ENCODE measurements at places on chromosomes 6 and 20.

GRCh38 chr6:163146036-163146435 lies 268.5 kb upstream of the QKI start:
- no peak for DNase-seq

- no peak for DNase-seq
Measured at GRCh38 chr20:47785311-47785853, at the start of gene SULF2. Gene SULF2 (minus strand): TSS chr20:47785481. CDS start chr20:47757363, 28,118 bp downstream.

DNA sequence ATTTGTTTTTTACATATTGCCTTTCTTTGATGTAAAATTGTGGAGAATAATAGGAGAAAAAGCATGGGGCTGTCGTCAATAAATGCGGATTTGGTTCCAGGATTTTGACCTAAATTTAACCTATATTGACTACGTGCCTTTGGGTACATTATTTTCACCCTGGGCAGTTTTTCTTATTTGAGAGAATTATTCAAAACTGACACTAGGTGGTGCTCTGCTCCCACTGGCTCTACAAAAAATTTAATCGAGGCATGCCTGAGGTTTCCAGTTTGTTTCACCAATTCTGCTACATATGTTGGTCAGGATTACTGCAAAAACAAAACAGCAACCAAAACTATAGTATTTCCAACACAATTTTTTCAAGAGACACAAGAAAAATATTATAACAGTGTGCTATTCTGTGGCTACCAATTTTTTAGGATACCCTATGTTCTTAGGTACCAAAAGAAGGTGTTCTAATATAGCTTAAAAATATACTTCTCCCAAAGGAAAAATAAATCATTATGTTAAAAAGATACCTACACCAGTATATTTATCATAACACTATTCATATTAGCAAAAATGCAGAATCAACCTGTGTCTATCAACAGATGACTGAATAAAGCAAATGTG lies 48.6 kb upstream of the FABP7 start:
- DNase-seq: peak; percentile 38

- no peak for DNase-seq
Measured at GRCh38 chr6:38784506-38785235, 69.6 kb downstream of the DNAH8 start.

- DNase-seq: no peak
Measured at GRCh38 chr6:13074415-13075140, 253.8 kb downstream of the TBC1D7 start.

GRCh38 chr20:49511788-49512525 lies 29.5 kb upstream of the KCNB1 start:
- DNase-seq: no peak

DNA sequence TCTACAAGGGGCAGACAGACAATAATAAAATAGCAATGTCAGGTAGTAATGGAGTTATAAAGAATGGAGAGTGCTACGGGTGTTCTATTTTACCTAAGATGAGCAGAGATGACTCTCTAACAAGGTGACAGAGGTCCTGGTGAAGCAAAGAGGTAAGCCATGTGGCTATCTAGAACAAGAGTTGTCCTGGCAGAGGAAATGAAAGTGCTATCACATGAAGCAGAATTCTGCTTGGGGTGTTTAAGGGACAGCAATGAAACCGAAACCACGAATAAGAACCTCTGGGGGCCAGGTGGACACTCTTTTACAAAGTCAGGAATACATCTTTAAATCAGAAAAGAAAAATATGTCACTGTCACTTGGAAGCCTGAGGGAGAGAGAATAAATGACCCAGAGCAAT lies 37.9 kb upstream of the IRAK1BP1 start:
- DNase-seq: no peak

GRCh38 chr6:1039746-1040145 lies 272.2 kb upstream of the FOXQ1 start:
- no peak for DNase-seq

DNA sequence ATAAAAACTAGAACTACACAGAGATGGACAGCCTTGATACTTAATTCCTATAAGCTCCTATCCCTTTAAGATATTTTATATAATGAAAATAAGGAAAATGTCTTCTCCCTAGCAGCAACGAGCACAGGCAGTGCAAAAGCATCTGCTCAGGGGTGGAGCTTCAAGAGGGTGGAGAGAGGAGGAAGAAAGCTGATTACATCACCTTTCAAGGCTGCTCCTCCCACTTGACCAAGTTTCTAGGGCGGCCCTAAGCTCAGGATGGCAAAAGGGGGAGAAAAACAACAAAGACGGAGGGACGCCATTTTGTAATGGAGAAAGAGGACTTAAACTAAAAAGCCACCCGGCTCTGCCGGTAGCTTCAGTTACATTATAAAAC lies 2.2 kb downstream of the PPP1R10 start:
- peak; percentile 74 for DNase-seq

DNA sequence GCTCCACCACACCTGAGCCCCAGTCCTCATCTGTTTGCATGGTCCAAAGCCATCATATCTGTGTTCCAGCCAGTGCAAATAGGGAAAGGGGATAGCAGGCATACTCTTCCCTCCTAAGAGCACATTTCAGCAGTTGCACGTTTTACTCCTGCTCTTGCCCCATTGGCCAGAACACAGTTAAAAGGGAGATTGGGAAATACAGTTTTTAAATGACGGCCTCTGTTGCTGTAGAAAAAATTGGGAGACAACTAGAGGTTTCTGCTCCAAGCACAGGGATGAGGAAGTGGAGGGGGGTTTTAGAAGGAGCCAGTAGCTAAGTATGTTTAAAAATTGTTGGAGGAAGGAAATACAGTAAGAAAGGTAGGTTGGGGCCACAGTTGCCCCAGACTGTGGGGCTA lies 14.6 kb upstream of the STK35 start:
- DNase-seq: no peak

DNA sequence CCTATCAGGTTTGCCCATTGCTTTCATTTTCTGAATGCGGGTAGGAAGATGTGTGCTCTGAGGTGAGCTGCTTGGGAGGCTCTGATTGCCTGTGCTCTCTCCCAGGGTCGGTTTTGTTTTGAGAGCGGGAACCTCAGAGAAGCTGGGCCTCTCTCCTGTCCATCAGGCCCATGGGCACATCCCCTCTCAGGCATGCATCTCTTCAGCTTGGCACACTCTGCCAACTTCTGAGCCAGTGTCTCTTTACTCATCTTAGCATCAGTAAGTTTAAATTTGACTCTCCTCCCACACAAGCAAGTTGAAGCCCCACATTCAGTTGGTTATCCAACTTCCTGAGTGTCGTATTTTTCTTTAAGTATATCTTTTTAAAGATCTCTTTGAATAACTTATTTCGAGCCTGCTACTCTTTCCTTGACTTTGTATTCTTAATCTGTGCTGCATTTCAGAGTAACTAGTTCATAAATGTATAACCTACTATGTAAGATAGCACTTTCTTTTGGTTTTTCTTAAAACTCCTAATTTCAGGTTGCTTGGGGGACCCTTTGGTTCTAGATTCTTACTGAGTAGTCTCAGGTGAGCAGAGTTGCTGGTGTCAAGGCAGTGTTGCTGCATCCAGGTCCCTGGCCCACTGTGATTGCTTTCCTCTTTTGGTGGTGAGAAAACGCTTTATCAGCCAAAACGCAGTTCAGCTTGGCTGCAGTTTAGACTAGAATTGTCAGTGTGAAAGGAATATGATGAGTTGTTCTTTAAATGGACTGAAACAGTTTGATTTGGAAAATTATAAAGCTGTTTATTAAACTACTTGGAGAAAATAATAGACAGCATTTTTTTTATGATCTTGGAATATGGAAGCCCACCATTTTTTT lies 54.8 kb downstream of the SNX9 start:
- no peak for DNase-seq

- no peak for DNase-seq
Measured at GRCh38 chr6:73182021-73182607, 43.2 kb downstream of the KHDC1L start.

DNA sequence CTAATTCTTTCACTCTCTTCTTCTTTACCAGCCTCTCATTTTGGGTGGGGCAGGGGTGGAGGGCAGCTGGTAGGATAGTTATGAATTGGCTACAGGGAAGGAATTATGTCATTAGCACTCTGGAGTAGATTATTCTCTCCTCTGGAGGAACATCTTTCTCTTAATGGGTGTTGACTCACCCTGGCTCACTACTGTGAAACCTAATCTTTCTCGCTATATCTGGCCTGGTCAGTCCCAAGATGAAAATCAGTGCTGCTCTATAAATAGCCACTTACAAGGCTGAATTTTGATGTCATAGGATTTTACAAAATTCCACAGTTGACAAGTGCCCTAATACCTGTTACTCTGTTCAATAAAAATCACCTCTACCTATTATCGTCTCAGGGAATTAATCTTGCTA lies 151.3 kb downstream of the COL9A1 start:
- DNase-seq: no peak

- DNase-seq: peak; percentile 87
Measured at GRCh38 chr20:17533396-17533795, 2.2 kb upstream of the BFSP1 start.

DNA sequence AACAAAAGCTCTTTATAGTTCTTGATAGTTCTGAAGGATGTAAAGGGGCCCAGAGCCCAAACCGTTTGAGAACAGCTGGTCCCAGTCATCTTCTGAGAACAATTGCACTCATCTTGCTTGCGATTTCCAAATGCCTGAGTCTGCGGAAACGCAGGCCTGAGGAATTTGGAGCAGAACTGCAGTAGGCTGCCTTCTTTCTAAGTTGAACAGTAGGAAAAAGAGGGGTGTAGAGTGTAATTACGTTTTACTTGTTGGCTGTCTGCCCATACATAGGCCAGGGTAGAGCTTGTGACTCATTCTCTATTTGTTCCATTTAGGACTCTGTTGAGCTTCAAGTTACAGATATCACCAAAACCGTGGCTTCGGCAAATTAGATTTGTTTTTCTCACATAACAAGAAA lies 42.0 kb upstream of the KIF16B start:
- no peak for DNase-seq

- no peak for DNase-seq
Measured at GRCh38 chr6:53359843-53360092, 11.0 kb upstream of the ELOVL5 start.

DNA sequence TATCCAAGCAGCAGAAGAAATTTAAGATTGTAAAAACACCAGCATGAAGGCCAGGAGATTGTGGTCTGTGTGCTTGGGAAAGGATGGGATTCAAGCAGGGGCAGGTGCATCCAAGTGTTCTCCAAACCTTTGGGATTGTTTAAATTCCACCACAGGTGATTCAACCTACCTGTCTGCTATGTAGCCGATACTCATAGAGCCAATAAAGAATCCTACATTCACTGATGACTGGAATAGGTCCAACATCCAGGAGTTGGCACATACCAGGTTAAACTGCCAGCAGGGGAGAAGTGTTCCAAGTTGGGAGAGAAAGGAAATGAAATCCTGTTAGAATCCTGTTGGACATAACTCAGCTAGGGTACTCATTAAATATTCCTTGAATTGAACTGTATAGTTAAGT lies 2.2 kb downstream of the SLC22A2 start:
- DNase-seq: no peak

GRCh38 chr6:6164367-6164766 lies 156.1 kb downstream of the F13A1 start:
- DNase-seq: no peak

- no peak for DNase-seq
Measured at GRCh38 chr6:129189266-129189665, 306.3 kb downstream of the LAMA2 start.

- no peak for DNase-seq
Measured at GRCh38 chr20:47088335-47088734, 193.7 kb downstream of the EYA2 start.

DNA sequence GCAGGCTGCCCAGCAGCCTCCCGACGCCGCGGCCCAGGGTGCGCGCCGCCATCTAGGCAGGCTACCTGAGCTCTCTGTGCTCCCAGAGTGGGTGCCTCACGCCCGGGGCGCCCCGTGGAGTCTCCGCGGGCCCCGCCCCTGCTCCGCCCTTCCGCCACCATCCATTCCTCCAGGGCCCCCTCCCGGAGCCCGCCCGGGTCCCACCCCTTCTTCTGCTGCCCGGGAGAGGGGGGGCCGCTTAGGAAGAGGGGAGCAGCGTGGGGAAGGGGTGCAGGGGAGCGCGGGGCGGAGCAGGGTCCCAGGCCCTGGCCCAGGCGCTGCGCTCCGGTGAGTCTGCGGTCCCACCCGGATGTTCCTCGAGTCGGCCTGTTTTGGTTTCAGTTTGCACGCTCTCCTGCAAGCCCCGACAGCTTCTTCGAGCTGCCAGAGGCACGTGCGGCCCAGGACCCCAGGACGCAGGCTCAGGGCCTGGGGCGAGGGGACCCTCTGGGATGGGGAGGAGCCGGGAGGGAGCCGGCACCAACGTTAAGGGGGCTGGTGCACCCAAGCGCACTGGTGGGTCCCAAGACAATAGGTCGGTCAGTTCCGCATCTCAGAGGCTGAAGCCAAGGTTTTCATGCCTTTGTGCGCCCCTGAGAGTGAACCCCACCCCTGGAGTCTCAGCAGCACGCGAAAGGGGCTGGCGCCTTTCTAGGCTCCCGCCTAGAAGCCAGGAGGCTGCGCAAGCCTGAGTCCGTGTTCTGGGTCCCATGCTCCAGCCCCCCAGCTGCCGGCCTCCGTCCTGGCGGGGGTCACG lies at the start of gene ACSS1:
TSS of gene ACSS1 (minus strand) at position 89 of the 796 bp plus-strand sequence. CDS start at position 52, 37 bp downstream.
- no peak for DNase-seq

DNA sequence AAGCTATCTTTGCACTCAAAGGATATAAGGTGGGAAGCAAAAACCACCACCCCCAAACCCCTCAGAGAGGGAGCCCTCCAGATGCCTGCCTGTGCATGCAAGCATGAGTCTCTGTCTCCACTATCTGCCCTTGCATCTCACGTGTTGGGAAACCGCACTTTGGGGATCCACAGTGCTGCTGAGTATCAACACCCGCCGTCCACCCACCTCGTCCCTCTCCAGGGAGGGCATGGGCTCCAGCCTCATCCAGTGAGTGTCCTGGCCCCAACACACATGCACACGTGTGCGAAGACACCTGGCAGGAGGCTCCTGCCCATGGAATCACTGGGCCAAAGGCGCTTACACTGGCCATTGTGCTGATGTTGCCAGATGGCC lies 3.5 kb upstream of the YTHDF1 start:
- no peak for DNase-seq

DNA sequence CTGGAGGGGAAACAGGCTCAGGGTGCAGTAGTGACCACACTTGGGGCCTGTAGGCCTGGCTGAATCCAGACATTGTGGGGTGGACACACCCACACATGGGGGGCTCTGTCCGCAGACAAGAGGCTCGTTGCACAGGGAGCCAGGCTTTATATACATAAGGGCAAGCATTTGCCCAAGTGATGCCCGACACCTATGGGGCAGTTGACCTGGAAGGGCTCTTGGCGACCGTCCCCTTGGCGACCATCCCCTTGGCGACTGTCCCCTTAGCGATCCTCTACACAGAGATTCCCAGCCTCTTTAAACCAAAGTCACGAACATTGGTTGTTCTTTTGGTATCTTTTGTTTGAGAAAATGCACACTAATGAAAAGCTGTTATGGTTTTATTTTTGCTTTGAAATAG lies 2.7 kb downstream of the TOX2 start:
- no peak for DNase-seq

GRCh38 chr6:42899871-42900270 lies 16.0 kb upstream of the PTCRA start:
- no peak for DNase-seq

- no peak for DNase-seq
Measured at GRCh38 chr6:156396791-156397418, 380.3 kb upstream of the ARID1B start.
